ENCODE measurements at places on chromosomes 3 and 15.

DNA sequence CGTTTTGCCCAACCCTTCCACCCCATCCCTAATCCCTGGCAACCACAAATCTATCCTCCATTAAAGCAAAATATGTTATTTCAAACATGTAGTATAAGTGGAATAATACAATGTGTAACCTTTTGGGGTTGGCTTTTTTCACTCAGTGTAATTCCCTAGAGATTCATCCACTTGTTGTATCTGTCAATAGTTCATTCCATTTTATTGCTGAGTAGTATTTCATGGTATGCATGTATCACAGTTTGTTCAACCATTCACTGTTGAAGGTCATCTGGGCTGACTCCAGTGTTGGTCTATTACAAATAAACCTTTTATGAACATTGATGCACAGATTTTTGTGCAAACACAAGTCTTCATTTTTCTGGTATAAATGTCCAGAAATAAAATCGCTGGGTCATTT is 38.8 kb downstream of the BSN start:
- no peak for DNase-seq

DNA sequence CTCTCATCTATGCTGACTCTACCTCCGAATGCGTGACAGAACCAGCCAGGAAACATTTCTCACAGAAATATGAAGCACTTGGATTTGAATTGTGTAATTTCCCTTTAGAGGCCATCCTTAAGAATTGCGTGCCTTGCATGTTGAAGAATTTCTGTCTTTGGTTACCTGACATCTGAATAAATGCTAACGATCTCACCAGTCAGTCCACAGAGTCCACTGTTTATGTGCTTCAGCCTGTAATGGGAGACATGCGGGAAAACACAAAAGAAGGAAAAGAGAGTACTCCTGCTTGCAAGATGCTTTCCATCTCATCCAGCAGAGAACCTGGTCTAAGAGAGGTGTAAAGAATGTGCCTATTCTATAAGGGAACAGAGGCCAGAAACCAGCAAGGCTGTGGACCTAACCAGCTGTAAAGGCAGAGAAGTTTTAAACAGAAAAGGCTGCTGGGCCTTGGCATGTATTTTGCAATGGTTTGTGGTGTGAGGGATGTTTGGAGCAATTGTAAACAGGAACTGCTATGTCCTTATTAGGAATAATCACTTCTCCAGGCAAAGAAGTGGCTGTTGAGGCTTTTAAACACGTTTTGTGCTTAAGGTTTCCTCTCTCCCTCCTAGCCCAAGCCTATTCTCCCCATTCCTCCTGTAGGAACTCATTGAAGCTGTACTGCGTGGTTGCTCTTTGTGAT is 36.4 kb upstream of the BOC start:
- peak; percentile 63 for DNase-seq

DNA sequence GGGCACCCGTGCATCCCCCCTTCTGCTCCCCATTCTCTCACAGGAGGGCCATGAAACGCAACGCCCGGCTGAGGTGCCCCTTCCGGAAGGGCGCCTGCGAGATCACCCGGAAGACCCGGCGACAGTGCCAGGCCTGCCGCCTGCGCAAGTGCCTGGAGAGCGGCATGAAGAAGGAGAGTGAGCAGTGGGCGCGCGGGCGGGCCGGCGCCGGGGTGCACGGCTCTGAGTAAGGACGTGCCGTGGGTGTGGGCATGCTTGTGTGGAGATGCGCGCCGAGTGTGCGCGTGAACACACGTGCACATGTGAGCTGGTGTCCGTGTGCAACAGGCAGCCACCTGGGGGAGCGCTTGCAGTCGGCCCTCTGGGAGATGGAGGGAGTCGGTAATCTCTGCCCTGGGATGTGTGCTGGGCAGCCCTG is 28.1 kb downstream of the NR1I2 start:
- DNase-seq: peak; percentile 16

GRCh38 chr3:15327941-15328340 is 4.4 kb downstream of the SH3BP5 start:
- DNase-seq: peak; percentile 80

- DNase-seq: no peak
Observed at GRCh38 chr3:14948609-14949038, 1.2 kb downstream of the NR2C2 start.
